ENCODE measurements at places on chromosomes 3 and 15.

- DNase-seq, result no peak
These were observed 1255.7 kb downstream of the ZPLD1 start for GRCh38 chr3:103690536-103690935.

DNA sequence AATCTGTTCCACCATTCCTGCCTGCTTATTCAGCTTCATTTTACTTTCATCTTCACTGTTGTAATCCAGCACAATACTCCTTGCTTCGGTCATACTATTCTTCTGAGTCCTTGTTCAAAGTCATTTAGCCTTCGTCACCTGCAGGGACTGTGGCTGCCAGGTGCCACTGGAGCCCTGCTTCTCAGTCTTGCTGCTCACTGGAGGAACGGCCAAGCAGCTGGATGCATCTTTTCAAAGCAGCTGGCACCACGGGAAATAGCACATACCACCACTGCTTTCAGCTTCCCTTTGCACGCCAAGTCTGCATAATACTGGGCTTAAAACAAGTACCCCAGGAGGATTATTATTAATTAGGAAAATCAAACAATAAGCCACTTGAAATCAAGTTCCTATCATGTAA is 287.6 kb downstream of the BCHE start:
- no peak for DNase-seq

DNA sequence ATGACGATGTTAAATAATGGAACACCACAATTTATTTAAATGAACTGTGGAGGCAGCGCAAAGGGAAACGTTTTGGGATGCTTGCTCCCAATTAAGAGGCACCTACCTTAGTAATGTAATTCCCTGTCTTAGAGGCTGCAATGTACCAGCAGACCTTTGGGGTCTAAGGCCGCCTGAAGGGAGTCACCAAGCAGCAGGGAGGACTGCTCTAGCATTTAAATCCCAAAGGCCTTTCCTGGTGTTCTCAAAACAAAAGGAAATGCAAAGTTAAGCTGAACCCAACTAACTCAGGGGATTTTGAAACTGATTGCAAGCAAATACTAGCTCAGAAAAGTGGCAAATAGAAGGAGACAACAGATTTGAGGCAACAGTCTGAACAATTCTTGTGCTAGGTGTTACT is 510.8 kb downstream of the GABRG3 start:
- DNase-seq, result no peak

DNA sequence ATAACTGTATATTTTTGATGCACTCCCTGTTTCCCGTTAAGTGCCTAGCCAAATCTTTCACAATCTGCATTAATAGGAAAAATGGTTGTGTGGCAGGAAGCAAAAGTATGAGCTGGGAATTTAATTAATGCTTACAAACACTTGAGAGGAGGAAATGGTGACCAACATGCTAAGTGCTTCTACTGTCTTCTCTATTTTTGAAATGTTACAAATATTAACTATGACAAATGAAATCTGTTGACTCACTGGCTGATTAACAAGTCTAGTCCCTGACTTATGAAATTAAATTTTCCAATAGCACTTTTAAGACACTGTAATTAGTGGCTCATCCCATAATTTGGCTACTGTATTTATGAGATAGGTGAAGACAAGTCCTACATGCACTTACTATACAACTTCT is 446.9 kb upstream of the DPPA4 start:
- no peak for DNase-seq

DNA sequence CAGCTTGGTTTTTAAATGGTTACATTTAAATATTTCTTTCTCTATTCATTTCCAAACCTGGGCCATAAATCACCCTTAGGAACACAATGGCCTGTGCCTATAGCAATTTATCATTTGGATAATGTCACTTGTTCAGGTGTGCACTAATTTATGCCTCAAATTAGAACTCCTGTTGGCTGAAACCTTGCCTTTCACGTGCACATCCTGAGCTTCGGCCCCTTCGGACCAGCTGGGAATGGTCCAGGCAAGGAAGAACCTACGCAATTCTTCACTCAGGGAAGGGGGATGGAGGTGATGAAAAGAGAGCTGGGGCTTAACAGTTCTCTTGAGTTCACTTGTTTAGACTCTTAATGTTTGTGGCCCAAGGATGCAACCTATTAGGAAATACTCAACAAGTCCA is 324.1 kb upstream of the ICE2 start:
- no peak for DNase-seq

GRCh38 chr15:99635794-99636193 is 70.0 kb downstream of the MEF2A start:
- no peak for DNase-seq

All from fibroblast of gingiva (primary cell).